ENCODE measurements at places on chromosomes 6 and 20.

GRCh38 chr20:19794941-19795340 is 36.9 kb downstream of the RIN2 start:
- no peak for ATAC-seq

DNA sequence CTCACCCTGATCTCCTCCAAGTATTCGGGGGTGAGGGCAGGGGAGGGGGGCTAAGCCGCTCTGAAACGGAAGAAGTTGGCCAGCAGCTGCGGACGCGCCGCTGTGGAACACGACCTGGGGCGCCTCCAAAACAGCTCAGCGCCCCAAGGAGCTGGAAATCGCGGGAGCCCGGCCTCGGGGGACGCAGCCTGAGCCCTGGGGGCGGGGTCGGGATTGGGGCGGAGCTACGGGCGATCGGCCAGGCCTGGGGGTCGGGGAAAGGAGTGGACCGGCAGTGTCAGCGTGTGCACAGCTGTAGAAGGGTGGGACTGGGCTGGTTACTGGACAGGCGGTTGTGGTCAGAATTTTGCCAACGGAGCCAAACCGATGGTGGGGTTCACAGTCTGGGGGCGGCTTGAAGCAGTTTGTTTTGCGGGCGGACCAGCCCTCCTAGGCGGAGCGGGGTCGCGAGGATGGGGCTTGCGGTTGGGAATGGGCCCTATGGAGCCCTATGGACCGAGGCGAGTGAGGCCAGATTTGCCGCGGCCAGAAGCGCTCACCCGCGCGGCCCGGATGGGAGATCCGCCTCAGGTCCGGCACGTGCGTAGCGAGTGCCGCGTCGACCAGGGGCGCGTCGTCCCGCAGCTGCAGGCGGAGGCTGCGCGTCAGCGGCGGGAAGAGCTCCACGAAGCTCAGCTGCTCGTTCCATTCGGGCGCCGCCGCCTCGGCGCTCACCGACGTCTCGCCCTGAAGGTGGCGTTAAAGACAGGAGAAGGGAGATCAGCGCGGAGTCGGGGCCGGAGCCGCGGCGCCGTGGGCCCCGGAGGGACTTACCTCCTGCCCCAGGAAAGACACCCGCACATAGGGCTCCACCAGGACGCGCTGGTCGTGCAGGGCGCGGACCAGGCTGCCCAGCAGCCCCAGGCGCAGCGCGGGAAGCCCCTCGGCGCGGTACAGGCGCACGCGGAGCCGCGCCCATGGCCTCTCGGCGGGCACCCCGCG is 14.3 kb upstream of the SPAG4 start:
- peak; percentile 89 for ATAC-seq

GRCh38 chr6:154594496-154595198 is 84.2 kb upstream of the CNKSR3 start:
- ATAC-seq, result no peak

- ATAC-seq, result no peak
These were observed 216.4 kb downstream of the UNC5CL start for GRCh38 chr6:40822619-40823018.

DNA sequence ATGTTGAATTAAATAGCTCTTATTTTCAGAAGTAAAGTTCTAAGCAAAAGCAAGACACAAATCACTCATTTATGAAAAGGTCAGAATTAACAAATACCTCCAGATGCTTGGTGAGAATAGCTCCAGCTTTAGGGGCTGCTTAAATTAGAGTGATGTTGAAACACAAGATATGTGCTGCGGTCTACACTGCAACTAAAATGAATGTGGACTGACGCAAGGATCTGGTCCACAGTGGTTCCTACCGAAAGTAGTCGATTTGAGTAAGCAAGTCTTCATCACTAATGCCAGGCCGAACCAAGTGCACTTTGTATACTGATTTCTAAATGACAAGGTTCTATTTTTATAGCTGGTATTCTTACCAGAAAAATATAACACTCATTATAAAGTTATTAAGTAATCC is 96.3 kb downstream of the PRDM1 start:
- peak; percentile 49 for ATAC-seq

- ATAC-seq, result no peak
These were observed 499.0 kb upstream of the SULF2 start for GRCh38 chr20:48284315-48284714.

- ATAC-seq, result no peak
These were observed 862.6 kb upstream of the MAN1A1 start for GRCh38 chr6:120211955-120212792.

- no peak for ATAC-seq
These were observed 542.3 kb downstream of the CD83 start for GRCh38 chr6:14659841-14660240.

DNA sequence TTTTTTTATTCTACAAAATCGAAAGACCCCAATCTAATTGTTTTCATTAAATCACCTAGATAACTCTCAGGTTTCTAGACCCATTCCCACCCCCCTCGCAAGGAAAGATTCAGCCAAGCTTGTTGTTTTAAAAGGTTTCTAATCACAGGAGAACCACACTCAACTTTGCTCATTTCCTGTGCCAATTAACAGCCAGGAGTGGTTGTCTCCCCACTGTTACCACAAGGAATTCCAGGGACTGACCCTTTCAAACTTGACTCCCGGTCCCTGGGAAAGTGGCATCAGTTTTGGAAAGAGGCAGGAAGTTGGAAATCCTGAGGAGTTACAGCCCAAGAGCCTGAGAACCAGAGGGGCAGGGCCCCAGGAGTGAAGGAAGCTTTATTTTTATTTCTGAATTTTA is 561.3 kb upstream of the JAG1 start:
- no peak for ATAC-seq

- ATAC-seq, result peak; percentile 46
These were observed 158.1 kb upstream of the ZNF184 start for GRCh38 chr6:27630727-27631608.

GRCh38 chr6:52074716-52075115 is 12.7 kb downstream of the PKHD1 start:
- no peak for ATAC-seq

GRCh38 chr6:23218751-23219150 is 649.4 kb downstream of the HDGFL1 start:
- no peak for ATAC-seq

DNA sequence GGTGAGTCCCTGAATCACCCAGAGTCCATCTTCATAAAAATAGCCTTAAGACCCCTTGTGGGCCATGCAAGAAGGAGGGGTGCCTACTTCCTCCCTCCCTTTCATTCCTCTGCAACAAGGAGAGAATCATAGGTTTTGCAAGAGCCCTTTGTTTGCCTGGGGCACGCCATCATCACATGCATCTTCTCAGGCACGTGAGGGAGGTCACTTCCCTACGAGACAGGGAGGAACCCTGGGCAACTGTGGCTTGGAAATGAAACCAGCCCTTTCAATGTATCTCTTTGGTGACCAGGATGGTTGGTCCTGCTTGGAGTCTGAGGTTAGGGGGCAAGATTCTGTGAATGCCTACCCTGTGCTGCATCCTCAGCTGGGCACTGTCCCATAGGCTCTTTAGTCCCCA is 194.8 kb downstream of the MAFB start:
- ATAC-seq, result no peak

DNA sequence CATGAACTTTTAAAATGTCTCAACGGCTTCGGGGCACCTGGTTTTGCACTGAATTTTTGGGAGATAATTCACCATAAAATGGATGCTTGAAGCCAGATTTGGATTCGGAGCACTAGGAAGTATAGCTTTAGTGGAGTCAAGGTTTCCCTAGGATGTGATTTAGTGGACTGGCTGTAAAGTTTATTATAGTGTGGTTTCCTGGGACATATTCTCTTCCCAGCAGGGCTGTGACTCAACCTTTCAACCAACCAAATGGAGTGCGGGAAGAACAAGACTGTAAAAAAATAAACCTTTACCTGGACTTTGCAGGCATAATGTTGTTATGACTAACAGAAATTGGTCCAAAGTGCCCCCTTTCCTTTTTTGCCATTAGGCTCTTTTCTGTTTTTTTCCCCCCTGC is 327.4 kb upstream of the MAN1A1 start:
- ATAC-seq, result no peak

GRCh38 chr6:170221753-170222400 is 69.0 kb downstream of the DLL1 start:
- no peak for ATAC-seq

DNA sequence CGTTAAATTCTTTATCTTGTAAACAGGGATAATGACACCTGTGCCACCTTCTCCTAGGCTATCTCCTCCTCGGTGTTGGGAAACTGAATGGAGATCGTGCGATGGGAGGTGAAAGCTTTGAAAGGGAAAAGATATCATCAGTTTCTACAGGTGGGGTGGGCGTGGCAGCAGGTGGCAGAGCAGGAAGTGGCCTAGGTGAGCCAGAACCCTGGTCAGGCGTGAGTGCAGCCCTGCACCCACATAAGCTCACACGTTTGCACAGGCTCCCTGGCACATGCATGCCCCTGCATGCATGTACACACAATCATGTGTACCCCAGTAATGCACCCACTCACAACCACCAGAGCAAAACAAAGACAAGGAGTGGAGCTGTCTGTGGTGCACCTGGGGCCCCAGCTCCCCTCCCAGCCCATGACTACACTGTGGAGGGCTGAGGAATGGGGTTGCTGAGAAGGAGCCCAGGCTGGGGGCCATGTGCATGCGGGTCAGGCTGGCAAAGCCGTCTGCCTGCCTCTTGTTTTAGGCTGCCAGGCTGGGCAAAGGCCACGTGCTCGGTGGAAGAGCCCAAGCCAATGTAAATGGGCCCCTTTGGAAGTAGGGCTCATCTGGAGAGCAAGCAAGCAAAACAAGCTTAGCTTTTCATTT is 61.5 kb downstream of the TFAP2C start:
- ATAC-seq, result no peak

GRCh38 chr20:50192364-50193198 is 2.0 kb downstream of the CEBPB start:
- peak; percentile 70 for ATAC-seq

DNA sequence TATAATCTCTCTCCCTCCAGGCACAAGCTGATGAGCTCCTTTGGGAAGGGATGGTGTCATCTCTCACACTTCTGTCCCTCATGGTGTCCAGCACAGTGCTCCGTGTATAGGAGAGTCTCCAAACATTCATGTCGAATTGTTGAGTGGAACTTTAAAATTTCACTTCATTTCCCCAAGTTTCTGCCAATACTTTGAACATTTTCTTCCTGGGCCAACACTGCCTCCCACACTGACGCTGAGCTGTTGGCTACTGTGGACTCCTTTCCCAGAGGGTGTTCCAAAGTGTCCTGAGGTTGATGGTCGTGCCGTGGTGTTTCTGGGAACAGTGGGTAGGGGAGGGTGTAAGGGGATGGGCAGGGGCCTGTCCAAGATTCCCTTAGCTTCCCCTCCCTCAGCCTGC is 122.7 kb downstream of the TIAM2 start:
- ATAC-seq, result no peak

- ATAC-seq, result no peak
These were observed 414.3 kb downstream of the TFAP2A start for GRCh38 chr6:10000551-10000950.

DNA sequence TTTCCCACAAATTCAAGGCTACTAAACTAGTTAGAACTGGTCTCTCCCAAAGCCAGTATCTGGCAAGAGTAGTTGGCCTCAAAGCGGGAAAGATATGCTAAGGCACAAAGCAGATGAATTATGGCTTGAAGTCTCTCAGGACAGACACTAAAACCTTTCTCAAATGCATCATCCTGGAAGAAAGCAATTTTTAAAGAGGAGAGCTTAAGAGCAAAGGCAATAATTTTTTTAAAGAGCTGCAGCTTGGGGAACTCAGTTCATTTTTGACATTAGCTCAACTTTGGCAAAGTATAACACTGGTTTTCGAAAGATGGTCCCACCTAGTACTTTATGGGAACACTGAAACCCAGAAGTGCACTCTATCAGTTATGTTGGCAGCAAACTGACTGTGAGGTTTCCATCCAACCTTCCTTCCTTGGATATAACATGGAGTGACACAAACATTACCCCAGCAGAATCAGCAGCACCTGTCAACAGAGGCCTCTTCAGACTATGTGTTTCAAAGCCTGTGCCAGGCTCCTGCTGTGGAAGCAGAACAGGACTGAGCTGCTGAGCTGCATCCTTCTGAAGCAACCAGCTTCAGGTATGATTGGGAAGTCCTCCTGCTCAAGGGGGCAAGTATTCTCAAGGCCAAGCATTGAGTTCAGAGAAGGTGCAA is 852.3 kb upstream of the HS3ST5 start:
- ATAC-seq, result no peak

- ATAC-seq, result no peak
These were observed 39.4 kb upstream of the MLIP start for GRCh38 chr6:54071821-54072340.

- ATAC-seq, result no peak
These were observed 1144.2 kb downstream of the EPHA7 start for GRCh38 chr6:92275150-92275549.

GRCh38 chr6:145587334-145587733 is 148.0 kb downstream of the EPM2A start:
- no peak for ATAC-seq

DNA sequence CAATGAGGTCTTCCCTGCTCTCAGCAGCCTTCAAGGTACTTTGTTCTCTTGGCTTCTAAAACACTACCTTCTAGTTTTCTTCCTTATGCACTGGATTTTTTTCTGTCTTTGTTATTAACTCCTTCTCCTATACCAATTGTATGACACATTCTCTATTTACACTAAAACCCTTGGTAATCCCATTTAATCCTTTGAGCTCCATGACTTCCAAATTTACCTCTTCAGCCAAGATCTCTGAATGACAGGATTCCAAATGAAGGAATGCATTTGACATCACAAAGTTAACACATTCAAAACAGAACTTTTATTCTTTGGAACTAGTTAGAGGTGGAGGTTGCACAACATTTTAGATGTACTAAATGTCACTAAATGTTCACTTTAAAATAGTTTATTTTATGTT is 86.6 kb upstream of the SAMD5 start:
- ATAC-seq, result no peak

GRCh38 chr6:18792866-18793265 is 405.7 kb downstream of the RNF144B start:
- ATAC-seq, result no peak

GRCh38 chr6:141808662-141809061 is 324.1 kb upstream of the GJE1 start:
- ATAC-seq, result no peak

DNA sequence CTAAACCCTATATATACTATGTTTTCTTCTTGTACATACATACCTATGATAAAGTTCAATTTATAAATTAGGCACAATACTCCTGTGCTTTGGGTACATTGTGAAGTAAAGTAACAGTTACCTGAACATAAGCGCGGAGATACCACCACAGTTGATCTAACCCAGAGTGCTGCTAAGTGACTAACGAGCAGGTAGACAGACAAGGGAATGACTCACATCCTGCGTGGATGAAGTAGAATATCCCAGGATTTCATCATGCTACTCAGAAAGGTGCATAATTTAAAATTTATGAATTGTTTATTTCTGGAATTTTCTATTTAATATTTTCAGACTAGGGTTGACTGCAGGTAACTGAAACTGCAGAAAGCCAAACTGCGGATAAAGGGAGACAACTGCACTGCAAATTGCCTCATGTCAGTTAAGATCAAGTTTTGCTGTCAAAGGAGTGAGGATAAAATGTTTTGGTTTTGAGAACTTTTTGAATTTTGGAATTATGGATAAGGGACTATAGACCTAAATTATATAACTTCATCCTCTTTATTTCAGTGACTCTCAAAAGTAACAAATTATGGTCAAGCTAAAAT is 14.4 kb downstream of the MKKS start:
- no peak for ATAC-seq

Measured in activated CD4-positive, CD25-positive, alpha-beta regulatory T cell treated with anti-CD3 and anti-CD28 coated beads, Interleukin-2, amount 50 U/mL, for 24 hours (primary cell).